G401 (cell line): ENCODE measurements at places on chromosomes 5 and 9. TPM values are rescaled to one million over a fixed set of nuclear protein-coding genes. Genes with fewer than 3 reads are reported as not detected.

Gene SOHLH1
- total RNA-seq, result not detected in 2 replicates

Gene ACOT12
- not detected in 2 replicates for total RNA-seq

Gene NDUFA8
- total RNA-seq, result 76.1 and 107 TPM in 2 replicates

Gene STPG3
- not detected in 2 replicates for total RNA-seq

Gene CCDC183
- not detected in 2 replicates for total RNA-seq

Gene SPATA24
- 10.6 and 24.7 TPM in 2 replicates for total RNA-seq

- DNase-seq, result peak; percentile 2
Measured at GRCh38 chr9:88041447-88041846, 67.1 kb upstream of the CDK20 start.

- DNase-seq, result peak; percentile 73
Measured at GRCh38 chr9:131366761-131367401, 27.0 kb upstream of the PRRC2B start.

DNA sequence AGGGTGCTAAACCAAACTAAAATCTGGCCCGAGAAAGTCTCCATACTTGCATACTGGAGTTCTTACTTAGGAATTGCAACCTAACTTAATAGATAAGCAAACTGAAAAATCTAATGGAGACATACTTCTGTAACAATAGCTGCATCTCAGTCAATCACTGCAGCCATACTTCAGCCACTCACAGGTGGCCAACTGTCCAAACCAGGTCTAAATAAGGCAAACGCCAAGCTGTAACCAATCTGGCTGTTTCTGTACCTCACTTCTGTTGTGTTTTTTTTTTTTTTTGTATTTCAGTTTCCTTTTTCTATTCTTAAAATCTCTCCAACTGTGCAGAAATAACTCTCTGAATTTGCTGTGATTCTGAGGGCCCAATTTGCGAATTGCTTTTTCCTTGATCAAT, 4.4 kb upstream of the NDUFB6 start:
- no peak for DNase-seq

- DNase-seq, result no peak
Measured at GRCh38 chr9:29866556-29866955, 2293.3 kb upstream of the C9orf72 start.

GRCh38 chr9:6938447-6938846, 180.7 kb downstream of the KDM4C start:
- DNase-seq, result peak; percentile 84

- no peak for DNase-seq
Measured at GRCh38 chr5:532521-533242, 8.4 kb upstream of the SLC9A3 start.
